A172 (cell line): ENCODE measurements at places on chromosomes 7 and 10.

GRCh38 chr10:130459851-130460490 is 323.8 kb downstream of the GLRX3 start:
- DNase-seq, result no peak

- peak; percentile 76 for DNase-seq
Measured at GRCh38 chr10:43138021-43138756, at the start of gene CSGALNACT2. TSS of gene CSGALNACT2 (plus strand) at chr10:43138445. CDS start at chr10:43155150, 16,705 bp downstream.

GRCh38 chr7:44289341-44290251 is 35.8 kb downstream of the CAMK2B start:
- no peak for DNase-seq

GRCh38 chr7:139119486-139119849 is 9.9 kb upstream of the ZC3HAV1 start:
- DNase-seq, result no peak

- no peak for DNase-seq
Measured at GRCh38 chr7:101106386-101106785, 20.5 kb upstream of the SERPINE1 start.

- peak; percentile 99 for DNase-seq
Measured at GRCh38 chr10:90930971-90931871, 10.3 kb upstream of the ANKRD1 start.

DNA sequence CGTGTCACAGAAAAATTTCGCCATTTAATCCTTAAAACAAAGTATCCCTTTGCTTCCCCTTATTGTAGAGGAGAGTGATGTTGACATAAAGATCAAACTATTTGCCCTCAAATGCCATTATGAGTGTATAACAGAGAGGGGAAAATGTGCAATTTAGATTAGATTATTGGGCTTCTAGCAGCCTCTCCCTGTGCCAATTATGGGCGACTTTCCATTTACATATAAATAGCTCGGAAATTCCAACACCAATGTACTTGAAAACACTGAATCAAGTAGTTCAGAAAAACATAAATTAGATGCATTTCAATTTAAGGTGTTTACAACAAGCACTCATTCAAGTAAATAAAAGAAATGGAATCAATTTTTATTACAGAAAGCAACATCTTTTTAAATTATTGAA is 64.6 kb upstream of the LRRN3 start:
- DNase-seq, result no peak

GRCh38 chr10:48251525-48252353 is 22.8 kb downstream of the FRMPD2 start:
- DNase-seq, result no peak

GRCh38 chr10:103630156-103630555 is 136.7 kb downstream of the NEURL1 start:
- no peak for DNase-seq

GRCh38 chr10:13709931-13710650 is 123.3 kb downstream of the PRPF18 start:
- DNase-seq, result no peak

GRCh38 chr7:9407816-9408215 is 974.4 kb downstream of the NXPH1 start:
- peak; percentile 79 for DNase-seq

- no peak for DNase-seq
Measured at GRCh38 chr10:130023454-130024230, 59.6 kb upstream of the EBF3 start.

- DNase-seq, result no peak
Measured at GRCh38 chr7:82623812-82624211, 180.2 kb upstream of the CACNA2D1 start.

DNA sequence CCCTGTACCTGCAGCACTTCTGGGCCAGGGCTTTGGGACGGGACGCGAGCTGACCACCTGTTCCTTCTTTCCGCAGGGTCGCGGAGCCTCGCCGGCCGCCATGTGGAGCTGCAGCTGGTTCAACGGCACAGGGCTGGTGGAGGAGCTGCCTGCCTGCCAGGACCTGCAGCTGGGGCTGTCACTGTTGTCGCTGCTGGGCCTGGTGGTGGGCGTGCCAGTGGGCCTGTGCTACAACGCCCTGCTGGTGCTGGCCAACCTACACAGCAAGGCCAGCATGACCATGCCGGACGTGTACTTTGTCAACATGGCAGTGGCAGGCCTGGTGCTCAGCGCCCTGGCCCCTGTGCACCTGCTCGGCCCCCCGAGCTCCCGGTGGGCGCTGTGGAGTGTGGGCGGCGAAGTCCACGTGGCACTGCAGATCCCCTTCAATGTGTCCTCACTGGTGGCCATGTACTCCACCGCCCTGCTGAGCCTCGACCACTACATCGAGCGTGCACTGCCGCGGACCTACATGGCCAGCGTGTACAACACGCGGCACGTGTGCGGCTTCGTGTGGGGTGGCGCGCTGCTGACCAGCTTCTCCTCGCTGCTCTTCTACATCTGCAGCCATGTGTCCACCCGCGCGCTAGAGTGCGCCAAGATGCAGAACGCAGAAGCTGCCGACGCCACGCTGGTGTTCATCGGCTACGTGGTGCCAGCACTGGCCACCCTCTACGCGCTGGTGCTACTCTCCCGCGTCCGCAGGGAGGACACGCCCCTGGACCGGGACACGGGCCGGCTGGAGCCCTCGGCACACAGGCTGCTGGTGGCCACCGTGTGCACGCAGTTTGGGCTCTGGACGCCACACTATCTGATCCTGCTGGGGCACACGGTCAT is 13.3 kb downstream of the GPR146 start:
- DNase-seq, result no peak

DNA sequence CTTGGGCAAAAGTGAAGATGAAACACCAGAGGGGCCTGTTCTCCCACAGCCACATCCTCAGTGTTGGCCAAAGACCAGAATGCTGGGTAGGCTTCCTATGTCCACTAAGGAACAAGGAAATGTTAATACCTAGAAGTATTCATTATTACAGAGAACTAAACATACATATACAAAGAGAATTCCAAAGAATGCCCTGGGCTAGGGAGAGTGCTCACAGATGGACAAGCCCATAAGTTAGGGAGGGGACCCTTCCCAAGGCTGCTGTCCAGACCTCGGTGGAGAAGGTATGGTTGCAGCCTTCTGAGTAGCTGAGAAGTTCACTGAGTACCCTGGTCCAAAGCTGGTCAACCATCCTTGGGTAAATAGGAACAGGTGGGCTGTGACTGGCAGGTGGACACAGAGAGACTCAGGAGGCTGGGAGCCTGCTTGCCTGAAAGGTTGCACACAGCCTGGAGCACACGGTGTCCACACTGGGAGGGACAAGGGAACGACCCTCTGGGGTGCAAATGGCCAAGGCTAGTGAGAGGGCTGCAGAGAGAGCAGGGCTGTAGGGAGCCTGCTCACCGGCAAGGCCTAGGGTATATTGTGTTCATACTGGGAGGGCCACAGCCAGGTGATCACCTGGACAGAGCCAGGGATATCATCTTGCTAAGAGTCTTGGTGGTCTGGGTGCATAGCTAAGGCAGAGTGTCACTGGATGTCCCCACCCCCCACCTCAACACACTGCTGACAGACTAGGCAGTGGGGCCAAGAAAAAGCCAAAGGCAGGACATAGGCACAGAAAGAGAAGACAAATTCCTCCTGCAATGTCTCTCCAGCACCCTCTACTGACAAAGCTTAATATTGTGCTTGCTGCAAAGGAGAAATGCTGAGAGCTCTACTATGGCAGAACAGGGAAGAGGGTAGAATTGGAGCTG is 40.3 kb downstream of the CPVL start:
- DNase-seq, result peak; percentile 74

GRCh38 chr7:1541431-1542162 is 11.1 kb downstream of the MAFK start:
- DNase-seq, result no peak

GRCh38 chr10:30045961-30046360 is 13.4 kb downstream of the JCAD start:
- no peak for DNase-seq

- peak; percentile 95 for DNase-seq
Measured at GRCh38 chr7:73992101-73992562, 35.8 kb upstream of the ELN start.

- peak; percentile 25 for DNase-seq
Measured at GRCh38 chr7:74655768-74656440, 1.6 kb upstream of the GTF2I start.

GRCh38 chr7:19747740-19748339 is 25.6 kb downstream of the TMEM196 start:
- DNase-seq, result peak; percentile 46

- DNase-seq, result peak; percentile 62
Measured at GRCh38 chr10:76311752-76312636, 880.6 kb downstream of the LRMDA start.

DNA sequence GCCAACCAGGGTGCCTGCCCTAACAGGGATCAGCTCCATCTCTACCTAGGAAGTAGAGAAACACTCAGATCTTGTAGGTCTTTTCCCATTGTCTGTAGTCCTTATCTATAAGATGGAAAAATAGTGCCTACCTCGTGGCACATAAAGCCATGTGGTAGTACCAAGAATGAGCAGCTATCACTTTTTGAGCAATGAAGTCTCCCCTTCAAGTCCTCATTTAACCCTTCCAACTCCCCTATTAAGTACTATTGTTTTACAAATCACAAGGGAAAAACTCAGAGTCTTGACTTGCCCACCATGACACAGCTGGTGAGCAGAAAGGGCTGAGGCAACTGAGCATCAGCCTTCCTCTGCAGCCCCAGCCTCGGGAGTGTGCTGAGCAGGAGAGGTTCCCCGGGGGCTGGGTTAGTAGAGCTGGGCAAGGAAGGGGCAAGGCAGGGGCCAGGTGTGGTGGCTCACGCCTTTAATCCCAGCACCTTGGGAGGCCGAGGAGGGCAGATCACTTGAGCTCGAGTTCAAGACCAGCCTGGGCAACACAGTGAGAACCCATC is 3.3 kb downstream of the FRAT2 start:
- DNase-seq, result no peak

GRCh38 chr10:13717571-13717935 is 130.8 kb downstream of the PRPF18 start:
- DNase-seq, result no peak

DNA sequence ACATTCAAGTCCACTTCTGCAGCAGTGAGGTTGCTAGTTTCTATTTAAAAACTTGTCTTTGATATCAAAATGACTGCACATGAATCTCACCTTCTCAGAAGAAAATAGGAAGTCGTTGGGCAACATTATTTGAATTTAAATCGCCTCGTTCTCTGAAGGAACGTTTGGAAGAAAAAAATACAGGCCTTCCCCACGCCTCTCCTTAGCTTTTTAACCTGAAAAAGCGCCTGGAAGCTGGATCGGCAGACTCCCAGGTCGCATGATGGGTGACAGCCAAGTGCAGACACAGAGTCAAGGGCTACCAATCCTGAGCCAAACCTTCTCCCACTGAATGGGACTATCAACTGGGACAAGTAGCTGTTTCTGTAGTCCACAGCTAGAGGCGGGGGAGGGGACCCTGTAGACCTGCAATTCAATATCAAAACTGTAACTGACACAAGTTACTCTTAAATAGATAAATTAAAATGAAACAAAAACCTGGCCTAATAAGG is 2.2 kb downstream of the FAM53B start:
- DNase-seq, result no peak

- no peak for DNase-seq
Measured at GRCh38 chr7:54860003-54860775, 101.2 kb upstream of the SEC61G start.

GRCh38 chr7:155062411-155062810 is 7.7 kb upstream of the HTR5A start:
- DNase-seq, result no peak

DNA sequence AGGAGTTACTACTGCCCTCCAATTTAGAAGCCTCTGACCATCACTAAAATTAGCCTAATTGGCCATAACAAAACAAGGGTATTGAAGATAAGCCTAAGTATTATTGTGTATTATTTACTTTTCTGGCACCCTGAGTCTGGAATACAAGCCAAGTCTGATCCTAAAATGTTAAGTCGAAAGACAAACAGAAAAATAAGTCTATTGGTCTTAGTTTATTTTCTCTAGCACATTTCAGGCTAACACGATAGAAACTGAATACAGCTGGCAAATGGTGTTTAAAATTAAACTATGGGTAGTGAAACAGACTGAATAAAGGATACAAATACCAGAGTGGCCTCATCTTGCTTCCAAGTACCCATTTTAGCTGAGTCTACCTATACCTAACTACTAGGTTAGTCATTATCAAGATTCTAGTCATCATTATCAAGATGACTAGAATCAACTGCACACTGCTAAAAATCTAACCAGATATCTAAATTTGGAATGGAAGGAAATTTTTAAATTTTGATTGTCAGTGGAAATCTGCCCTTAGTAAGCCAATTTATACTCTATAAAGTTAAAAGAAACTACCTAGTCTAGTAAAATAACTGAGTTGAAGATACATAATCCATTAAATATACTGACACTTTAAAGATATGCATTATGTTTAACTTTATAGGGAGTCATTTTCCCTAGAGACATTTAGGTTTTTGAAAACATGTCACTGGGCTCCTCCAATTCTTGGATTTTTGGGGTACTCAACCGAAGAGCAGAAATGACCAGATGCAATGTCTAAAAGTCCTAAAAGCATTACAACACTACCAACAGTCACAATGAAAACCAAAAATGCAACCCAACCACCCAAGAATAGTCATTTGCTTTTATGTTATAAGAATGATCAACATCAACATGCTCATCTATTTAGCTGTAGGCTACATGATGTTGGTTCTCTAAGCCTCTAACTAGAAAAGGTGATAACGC is 80.9 kb downstream of the NT5C2 start:
- no peak for DNase-seq

GRCh38 chr10:110437761-110438341 is 59.9 kb upstream of the DUSP5 start:
- DNase-seq, result no peak

DNA sequence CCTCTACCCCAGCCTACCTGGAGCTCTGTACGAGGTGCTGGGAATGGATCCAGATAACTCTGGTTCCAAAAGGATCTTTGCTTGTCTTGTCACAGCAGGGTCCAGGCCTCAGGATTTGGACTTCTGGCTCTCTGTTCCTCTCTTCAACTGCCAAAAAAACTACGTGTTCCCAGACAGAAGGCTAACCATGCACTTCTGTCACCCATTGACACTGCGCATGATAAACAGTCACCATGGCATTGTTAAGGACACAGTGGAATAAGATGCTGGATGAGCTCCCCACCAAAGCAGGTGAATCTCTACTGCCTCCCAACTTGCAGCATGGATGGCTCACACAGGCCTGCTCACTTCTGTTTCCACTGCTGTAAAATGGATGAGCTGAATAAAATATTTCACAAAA is 637.9 kb downstream of the TNS3 start:
- no peak for DNase-seq

DNA sequence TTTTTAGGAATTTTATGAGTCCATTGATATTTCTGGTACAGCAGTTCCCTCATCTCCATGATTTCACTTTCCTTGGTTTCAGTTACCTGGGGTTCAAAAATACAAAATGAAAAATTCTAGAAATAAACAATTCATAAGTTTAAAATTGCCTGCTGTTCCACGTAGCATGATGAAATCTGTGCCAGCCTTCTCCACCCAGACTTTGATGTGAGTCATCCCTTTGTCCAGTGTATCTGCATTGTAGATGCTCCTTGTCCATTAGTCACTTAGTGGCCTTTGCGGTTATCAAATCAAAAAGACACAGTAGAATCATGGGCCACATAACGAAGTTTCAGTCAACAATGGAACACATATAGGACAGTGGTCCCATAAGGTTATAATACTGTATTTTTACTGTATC is 286.9 kb downstream of the PTEN start:
- peak; percentile 95 for DNase-seq
